ENCODE measurements at places on chromosomes 13 and 19.

DNA sequence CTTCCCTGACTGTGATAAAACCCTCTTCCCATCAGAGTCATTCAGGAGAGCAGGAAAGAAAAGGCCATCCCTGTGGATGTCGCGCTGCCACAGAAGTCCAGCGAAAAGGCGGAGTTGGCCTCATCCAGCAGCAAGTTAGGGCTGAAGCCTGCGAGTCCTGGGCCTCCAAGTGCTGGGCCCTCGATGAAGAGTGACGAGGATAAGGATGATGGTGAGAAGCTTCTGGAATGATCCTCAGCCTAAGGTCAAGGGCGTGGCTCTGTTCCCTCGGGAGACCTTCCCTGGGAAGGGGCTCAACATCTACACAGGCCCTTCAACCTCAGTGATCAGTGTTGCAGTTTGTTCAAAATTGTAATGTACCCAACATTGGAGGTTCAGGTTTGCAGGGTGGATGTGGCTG is 22.3 kb downstream of the TEX29 start:
- no peak for DNase-seq

GRCh38 chr13:30676672-30677071 is 58.7 kb upstream of the ALOX5AP start:
- DNase-seq, result no peak

DNA sequence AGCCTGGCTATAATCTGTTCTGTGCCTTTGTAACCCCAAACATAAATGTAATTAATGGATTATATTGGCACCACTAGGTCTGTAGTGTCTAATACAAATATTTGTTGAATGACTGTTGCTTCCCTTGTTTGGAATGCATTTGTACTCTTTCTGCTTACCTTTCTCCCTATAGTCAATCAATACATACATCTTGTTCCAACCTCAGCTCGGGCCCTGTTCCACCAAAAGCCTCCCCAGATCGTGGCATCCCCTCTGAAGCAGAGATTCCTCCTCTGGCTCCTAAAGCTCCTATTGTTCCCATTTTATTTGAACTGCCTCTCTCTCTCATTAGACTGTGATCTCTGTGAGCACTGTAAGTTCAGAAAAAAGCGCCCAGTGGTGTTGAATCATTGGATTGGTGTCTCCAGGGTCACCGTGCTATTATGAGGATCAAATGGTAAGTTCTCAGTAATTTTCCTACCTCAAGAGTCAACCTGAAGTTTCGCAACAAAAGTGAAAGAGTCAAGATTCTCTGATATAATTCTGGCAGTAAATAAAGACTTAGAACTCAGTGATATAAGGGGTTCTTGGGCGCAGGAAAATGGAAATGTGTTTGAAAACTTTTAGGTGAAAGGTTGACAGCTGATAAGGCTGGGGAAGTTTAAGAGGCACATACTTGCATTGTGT is 151.5 kb downstream of the KLF5 start:
- DNase-seq, result no peak

GRCh38 chr19:18428173-18428786 is 9.1 kb downstream of the SSBP4 start:
- no peak for DNase-seq

- DNase-seq, result no peak
Observed at GRCh38 chr13:99085808-99086266, 108.0 kb upstream of the DOCK9 start.

DNA sequence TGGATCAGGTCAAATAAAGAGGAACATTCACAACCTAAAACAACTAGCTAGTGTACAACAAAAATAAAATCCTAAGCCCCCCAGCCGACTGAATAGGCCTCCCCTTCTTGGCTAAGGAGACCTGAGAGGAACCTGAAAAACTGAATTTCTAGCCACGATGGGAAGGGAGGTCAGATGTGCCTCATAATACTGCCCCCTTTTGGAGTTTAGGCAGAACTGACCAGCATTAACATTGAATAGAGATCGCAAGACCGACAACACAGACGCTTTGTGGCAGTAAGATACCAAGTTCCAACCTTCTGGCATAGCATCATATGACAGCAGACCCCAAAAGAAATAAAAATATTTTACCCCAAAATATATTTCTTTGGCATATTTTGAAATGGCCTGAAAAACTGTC is 15.9 kb downstream of the CBY2 start:
- DNase-seq, result no peak

DNA sequence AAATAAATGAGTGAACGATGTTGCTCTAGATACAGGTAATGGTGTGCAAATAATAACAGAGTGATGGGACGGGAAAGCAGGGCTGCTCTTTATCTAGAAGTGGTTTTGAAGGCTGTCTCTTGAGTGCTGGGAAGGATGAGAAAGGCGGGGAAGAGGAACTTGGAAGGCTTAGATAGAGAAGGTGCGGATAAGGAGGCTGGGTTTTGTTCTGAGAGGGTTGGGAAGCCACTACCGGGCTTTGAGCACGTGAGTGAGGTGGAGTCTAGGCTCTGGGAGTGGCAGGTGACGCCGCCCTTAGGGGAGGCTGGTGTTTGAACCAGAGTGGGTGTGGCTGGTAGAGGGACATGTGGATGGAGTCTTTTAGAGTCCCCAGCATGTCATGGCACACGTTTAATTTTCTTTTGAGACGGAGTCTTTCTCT is 811 bp downstream of the ARMC6 start:
- DNase-seq, result peak; percentile 77

- peak; percentile 75 for DNase-seq
Observed at GRCh38 chr19:42401365-42402303, 11.5 kb upstream of the CNFN start.

- DNase-seq, result no peak
Observed at GRCh38 chr13:44622708-44623107, 46.6 kb upstream of the TSC22D1 start.

- no peak for DNase-seq
Observed at GRCh38 chr19:39398297-39398864, 7.2 kb downstream of the MED29 start.

GRCh38 chr19:51407511-51408131 is 9.8 kb downstream of the SIGLEC10 start:
- DNase-seq, result no peak

GRCh38 chr19:47699360-47699917 is 13.8 kb upstream of the EHD2 start:
- DNase-seq, result peak; percentile 37

DNA sequence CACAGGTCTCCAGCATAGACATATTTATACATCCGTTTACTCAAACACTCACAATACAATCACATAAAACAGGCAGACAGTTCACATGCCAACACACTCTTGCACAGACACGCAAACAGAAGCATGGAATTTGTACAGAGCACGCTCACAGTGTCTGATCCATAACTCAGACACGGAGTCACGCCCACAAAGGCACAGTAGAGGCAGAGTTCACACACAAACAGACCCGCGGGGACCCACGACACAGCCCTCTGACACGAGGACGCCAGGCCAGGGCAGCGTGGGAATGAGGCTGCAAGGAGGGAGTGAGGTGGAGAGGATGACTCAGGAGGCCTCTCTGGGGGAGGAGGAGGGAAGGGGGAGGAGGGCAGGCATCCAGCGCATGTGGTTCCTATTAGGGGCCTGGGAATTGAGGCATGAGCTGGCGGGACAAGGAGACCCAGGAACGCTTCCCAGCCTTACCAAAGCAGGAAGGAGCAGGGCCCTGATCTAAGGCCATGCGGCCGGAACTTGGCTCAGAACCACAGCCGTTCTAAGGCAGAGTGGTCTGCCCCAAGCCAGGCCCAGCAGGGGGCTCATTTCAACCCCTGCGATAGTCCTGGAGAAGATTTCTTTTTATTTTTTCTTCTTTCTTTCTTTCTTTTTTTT is 9.1 kb upstream of the OLFM2 start:
- no peak for DNase-seq

DNA sequence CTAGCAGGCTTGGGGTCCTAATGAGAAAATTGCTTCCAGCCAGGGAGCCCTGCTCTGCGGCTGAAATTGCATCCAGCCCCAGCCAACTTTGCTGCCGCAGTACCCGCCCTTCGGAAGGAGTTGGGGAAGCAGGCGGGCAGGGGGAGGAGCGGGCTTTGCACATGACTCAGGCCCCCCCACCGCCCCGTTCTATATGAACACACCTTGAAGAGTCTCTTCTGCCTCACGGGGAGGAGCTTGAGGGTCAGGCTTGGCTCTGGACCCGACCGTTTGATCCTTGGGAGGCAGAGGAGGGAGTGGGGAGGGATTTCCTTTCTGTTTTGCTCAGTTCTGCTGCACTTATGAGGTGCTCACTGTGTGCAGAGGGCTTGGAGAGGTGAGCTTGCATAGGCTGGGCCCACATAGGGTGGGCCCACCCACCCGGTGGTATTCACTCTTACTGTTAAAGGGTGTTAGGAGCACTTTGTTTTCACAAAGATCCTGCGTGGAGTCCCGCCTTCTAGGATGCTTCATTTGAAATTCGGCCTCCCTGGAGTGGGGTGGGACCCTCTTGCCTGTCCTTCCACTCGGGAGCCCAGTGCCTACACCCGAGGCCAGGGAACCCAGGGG is 46.5 kb downstream of the LYL1 start:
- DNase-seq, result no peak

- DNase-seq, result no peak
Observed at GRCh38 chr19:43638214-43638994, 1.2 kb downstream of the CADM4 start.

GRCh38 chr13:24618011-24618955 is 61.9 kb upstream of the ATP12A start:
- peak; percentile 55 for DNase-seq

DNA sequence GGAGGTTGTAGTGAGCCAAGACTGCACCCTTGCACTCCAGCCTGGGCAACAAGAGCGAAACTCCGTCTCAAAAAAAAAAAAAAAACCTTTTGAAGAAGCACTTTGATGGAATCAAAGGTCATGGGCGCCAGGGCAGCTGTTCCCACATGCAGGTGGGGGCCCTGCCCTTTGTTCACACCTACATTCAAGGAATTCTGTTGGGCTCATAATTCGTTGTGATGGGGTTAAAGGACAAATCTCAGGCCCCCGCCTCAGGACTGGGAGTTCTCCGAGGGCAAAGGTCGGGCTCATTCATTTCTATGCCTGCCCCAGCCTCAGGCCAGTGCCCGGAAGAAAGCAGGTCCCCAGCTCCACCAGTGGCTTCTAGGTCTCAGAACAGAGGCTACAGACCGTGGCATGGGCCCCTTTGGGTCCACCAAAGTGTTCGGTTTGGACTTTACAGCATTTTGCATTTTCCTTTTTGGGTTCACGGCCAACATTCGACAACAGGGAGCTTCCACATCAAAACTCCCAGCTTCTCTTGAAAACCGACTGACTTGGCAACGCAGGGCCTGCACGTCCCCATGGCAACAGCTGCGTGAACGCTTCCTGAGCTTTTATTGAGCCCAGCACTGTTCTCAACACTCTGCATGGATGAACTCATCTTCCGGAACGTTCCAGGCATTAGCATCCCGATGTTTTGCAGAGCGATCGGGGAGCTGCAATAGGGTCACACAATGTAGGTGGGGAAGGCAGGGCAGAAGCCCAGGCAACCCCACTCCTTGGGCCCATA is 10.1 kb upstream of the GTF2F1 start:
- DNase-seq, result no peak

GRCh38 chr19:16141043-16141442 is 2.4 kb upstream of the HSH2D start:
- no peak for DNase-seq

DNA sequence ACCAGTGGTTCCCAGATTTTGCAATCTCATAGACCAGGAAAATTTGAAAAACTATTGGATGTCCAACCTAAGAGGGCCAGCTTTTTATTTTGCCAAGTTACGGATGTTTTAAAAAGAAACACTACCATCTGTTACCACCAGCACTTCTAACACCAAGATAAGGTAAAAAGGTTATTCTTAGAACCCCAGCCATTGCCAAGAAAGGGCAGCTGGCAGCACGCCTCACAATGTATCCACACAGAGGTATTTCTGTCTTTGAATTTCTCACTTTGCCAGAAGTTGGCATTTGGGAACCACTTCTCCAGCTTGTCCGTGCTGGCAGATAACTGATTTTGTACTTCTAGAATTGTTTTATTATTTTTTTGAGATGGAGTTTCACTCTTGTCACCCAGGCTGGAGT is 28.7 kb downstream of the CAPN12 start:
- no peak for DNase-seq

- DNase-seq, result no peak
Observed at GRCh38 chr19:3409346-3410064, 43.1 kb downstream of the NFIC start.

- DNase-seq, result no peak
Observed at GRCh38 chr19:1267477-1268225, 1.5 kb upstream of the CIRBP start.

DNA sequence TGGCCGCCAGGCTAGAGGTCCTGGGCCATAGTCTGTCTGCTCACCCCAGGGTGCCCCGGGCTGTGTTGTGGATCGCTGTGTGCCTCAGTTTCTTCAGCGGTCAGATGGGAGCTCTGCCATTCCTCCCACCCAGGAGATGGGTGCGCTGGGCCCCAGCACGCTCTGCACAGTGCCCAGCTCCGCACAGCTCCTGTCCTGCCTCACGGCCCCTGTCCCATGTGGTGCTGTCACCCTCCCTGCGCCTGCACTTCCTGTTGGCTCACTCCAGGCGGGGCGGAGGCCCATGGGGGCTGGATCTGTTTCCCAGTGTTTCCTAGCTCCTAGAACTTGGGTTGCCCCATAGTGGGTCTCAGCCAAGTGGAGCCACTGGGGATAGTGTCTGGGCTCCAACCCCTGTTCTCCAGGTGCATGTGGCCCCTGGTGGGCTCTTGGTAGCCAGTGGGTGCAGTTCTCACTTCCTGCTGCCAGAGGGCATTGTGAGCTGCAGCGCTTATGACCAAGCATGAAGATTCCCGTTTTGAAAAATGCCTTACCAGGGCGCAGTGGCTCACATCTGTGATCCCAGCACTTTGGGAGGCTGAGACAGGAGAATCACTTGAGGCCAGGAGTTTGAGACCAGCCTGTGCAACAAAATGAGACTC is 69.8 kb downstream of the KDM4B start:
- no peak for DNase-seq

GRCh38 chr13:72141855-72142519 is 275.0 kb upstream of the DACH1 start:
- no peak for DNase-seq

DNA sequence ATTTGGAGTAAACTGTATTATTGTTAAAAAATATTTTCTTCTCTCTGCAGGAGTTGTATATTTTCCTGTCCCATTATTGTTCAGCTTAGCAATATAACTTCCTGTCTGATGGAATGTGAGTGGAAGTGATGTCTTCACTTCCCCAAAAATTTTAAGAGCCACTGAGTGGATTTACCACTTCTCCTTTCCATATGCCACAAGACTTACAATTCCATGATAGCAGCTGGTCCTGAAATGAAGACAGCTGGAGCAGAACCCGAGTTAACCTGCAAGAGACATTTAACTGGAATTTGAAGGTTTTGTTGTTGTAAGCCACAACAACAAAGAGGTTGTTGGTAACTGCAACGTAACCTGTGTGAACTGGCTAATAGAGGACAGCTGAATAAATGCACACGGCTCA is 23.4 kb upstream of the TBC1D4 start:
- no peak for DNase-seq

- DNase-seq, result no peak
Observed at GRCh38 chr13:20381401-20381800, 144.3 kb downstream of the CRYL1 start.

- DNase-seq, result no peak
Observed at GRCh38 chr19:53812335-53812734, 11.8 kb downstream of the NLRP12 start.
